ENCODE measurements at places on chromosomes 12 and 14.

DNA sequence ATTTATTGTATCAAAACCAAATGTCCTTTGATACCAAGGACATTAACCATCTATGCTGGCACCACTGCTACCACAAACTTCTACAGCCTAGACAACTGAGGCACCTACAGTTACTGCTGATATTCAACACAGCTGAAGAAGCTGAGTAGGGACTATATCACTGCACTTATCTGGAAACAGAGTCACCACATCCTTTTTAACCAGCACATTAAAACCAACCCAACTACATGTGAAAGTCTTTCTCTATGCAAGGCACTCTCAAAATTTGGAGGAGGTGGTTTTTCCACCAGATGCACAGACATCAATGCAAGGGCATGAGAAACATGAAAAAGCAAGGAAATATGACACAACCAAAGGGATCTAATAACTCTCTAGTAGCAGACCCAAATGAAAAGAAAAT is 7.7 kb upstream of the SFSWAP start:
- no peak for DNase-seq

DNA sequence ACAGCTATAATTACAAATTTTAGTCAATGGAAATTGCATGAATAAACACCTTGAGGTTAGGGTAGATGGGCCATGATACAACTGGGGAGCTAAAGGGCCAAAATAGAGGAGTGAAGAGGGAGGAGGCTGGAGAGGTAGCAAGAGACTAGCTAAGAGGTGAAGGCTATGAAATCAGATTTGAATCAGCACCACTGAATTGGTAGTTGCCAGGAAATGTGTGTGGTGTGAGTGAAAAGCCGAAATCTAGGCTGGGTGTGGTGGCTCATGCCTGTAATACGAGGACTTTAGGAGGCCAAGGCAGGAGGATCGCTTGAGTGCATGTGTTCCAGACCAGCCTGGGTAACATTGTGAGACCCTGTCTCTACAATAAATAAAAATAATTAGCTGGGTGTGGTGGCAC is 22.7 kb downstream of the YY1 start:
- DNase-seq = no peak

GRCh38 chr12:46071769-46072624 is 81.6 kb upstream of the SCAF11 start:
- DNase-seq = peak; percentile 16

- DNase-seq = no peak
These were observed 44.6 kb downstream of the MSRB3 start for GRCh38 chr12:65323070-65323469.

DNA sequence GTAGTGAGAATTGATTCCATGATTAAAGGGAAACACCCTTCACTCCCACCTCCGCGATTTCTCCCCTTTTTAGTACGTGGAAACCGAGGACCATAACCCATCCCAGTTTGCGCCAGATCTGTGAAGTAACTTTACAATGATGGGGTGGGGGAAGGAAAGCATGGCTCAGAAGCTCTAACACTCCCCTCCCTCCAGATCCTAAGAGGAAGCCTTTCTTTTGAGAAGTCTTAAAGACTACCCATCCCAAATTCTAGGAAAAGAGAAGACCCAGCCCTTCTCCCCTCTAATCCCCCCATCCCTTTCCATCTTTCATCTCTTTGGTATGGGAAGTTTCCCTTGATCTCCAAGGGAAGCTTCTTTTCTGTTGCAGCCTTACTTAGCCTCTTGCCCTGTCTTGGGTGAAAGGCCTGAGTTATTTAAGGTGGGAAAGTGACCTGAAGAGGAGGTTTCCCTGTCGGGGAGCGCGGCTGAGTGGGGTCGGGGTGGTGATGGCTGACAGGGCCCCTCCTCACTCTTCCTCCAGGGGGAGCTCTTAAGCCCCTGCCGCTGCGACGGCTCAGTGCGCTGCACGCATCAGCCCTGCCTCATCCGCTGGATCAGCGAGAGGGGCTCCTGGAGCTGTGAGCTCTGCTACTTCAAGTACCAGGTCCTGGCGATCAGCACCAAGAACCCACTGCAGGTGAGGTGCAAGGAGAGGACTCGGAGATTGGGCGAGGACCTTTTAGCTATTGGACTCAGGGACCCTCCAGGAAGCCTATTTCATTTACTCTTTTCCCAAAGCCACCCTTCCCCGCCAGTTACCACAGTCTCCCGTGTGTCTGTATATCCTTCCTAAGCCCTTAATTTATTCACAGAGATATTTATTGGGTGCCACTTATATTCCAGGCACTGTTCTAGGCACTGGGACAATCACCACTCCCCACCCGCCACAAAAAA is 1.8 kb downstream of the MARCHF9 start:
- no peak for DNase-seq

DNA sequence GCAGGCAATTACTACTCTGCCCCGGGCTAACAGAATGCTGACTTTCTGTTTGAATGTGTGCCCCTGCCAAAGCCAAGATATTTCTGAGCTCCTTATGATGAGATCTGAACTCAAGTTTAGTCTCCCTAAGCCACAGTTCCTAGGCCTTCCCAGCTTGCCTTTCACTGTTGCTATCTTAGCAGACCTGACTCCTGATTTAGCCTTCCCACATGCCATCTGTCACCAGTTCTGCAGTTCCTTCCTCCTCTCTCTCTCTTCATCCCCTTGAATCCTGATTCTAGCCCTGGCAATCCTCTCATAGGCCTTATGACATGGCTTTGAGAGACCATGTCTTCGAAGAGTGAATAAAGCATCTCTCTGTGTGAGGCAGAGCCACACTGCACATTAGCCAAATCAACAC is 12.5 kb upstream of the SAMD4A start:
- no peak for DNase-seq

DNA sequence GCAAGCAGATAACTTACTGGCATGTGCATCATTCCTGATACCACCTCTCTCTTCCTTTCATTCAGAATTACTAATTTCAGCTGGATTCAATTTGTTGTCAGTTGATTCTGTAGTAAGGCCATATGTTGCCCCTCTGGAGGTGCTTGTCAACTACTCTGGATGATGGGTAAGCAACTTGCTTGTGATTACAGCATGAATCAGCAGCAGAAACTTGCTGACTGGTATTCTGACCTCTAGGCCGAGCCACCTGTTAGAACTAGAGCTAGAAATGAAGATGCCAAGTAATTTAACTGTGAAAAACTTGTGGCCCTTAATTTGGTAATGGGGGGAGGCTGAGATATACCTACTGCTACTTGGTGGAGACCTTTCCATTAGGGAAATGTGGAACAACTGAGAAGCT is 5.1 kb downstream of the RNF10 start:
- no peak for DNase-seq

- DNase-seq = no peak
These were observed 163.0 kb upstream of the NRXN3 start for GRCh38 chr14:78007160-78007559.

- DNase-seq = no peak
These were observed 12.9 kb downstream of the BRI3BP start for GRCh38 chr12:125006365-125006764.

GRCh38 chr12:39441963-39442830 is 723 bp downstream of the KIF21A start:
- no peak for DNase-seq

GRCh38 chr12:45730084-45730347 is 510 bp downstream of the ARID2 start:
- DNase-seq = no peak

GRCh38 chr12:40749863-40750262 is 57.6 kb downstream of the CNTN1 start:
- DNase-seq = no peak

DNA sequence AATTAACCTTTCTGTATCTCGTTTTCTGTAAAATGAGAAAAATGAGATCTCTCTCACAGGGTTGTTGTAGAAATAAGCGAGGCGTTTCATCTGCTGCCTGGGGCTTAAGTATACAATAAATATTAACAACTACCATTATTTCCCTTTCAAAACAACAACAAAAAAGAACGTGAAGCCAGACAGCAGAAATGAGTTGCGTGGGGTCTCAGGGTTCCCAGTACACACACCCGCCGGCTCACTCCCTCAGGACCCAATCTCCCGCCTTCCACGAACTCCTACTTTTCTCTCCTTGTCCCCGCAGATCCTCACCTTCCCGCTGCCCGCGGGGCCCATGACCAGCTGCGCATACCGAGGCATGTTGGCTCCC is 227 bp downstream of the GPN3 start:
- DNase-seq = no peak

- no peak for DNase-seq
These were observed 74.8 kb upstream of the MGAT4C start for GRCh38 chr12:86331012-86331411.

DNA sequence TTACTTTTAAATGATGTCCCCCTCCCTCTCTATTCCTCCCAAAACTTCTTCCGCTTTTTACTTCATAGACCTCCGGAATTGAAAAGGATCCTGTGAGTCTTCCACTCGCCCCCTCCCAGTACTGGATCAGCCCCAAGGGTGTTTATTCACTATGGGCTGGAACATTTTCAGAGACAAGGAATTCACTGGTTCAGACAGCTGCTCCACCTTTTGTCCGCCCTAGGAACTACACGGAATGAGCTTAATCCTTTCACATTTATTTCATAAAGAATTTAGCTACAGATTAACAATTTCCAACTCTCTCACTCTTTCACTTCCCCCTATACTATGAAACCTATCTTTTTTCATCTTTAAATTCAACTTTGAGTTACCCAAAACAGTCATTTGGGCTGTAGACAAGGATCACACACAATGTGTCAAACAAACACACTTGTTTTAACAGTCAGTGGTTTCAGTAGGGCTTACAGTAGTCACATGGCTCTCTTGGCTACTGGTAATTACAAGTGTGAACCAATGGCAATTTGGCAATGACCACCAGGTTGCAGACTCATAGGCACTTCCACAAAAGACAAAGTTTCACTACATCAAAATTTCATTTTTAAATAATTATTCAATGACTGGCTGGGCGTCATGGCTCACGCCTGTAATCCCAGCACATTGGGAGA is 20.6 kb downstream of the CNIH1 start:
- DNase-seq = no peak

- DNase-seq = no peak
These were observed 96.9 kb upstream of the TBX3 start for GRCh38 chr12:114780746-114781399.

GRCh38 chr12:113724794-113725556 is 241.2 kb downstream of the RBM19 start:
- no peak for DNase-seq

GRCh38 chr12:56894698-56895368 is 39.4 kb downstream of the SDR9C7 start:
- DNase-seq = no peak

- DNase-seq = no peak
These were observed 36.6 kb downstream of the GPR135 start for GRCh38 chr14:59428581-59429012.

- no peak for DNase-seq
These were observed 56.3 kb downstream of the SLC8B1 start for GRCh38 chr12:113278633-113279032.

DNA sequence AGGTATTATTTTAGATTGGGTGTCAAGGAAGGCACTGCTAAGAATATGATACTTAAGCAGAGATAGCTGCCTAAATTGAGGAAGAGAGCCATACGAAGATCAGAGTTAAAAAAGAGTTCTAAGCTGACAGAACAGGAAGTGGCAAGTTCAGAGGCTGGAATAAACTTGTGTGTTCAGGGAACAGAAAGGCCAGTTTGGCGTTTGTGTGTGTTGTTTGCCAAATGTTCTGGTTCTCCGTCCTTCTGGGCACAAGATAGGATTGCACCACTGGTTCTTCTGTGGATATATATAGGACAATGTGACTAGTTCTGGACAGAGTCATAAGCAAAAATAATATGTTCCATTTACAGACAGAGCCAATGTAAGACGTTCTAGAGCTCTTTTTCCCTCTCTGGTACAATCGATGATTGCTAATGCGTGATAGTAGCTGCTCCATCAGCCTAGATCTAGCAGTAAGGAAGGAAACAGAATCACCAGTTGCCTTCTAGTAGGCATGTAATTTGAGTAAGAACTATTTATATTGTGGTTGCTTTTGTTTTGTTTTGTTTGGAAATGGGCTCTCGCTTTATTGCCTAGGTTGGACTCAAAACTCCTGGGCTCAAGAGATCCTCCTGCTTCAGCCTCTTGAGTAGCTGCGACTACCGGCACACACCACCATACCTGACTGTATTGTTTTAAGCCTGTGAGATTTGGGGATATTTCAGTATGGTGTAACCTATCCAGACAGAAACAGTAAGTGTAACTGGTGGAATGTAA is 7.4 kb downstream of the BBS10 start:
- no peak for DNase-seq

- DNase-seq = no peak
These were observed 12.3 kb upstream of the TMED10 start for GRCh38 chr14:75188520-75189268.

- no peak for DNase-seq
These were observed 320.0 kb downstream of the RAD51B start for GRCh38 chr14:68139431-68140075.

DNA sequence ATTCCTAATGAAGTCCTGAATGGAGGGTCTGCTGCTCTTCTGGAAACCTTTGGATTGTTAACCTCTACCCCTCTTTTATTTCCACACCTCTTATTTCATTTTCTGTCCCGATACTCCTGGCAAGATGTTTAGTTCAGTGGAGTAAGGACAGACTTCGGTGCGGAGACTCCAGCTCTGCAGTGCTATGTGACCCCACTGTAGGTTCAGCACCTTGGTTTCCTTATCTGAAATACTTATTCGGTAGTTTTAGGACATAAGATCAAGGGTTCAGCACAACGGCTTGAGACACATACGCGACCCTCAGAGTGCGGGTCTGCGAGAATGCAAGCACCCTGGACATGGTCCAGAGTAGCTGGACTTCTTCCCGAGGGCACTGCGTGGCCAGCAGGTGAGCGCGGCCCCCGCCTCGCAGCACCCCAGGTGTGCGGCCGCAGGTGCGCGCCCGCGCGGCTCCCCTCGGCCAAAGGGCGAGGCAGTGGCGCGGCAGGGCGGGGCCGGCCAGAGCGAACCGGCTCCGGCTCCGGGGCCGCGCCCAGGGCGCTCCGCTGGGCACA is 465 bp upstream of the FGD4 start:
- no peak for DNase-seq

GRCh38 chr12:47312808-47313426 is 233.2 kb upstream of the AMIGO2 start:
- no peak for DNase-seq

- DNase-seq = no peak
These were observed 93.5 kb upstream of the FOXG1 start for GRCh38 chr14:28673056-28673455.

GRCh38 chr12:46839964-46840363 is 14.2 kb upstream of the SLC38A4 start:
- no peak for DNase-seq
